ENCODE measurements at places on chromosomes 4 and X.

GRCh38 chr4:118850488-118851173, 14.7 kb upstream of the SEC24D start:
- DNase-seq = no peak

- no peak for DNase-seq
These were observed 9.5 kb downstream of the FRG2 start for GRCh38 chr4:190017357-190018200.

GRCh38 chrX:31796624-31797023, 724.8 kb upstream of the FTHL17 start:
- no peak for DNase-seq

GRCh38 chr4:159237975-159238374, 135.1 kb downstream of the RAPGEF2 start:
- no peak for DNase-seq

DNA sequence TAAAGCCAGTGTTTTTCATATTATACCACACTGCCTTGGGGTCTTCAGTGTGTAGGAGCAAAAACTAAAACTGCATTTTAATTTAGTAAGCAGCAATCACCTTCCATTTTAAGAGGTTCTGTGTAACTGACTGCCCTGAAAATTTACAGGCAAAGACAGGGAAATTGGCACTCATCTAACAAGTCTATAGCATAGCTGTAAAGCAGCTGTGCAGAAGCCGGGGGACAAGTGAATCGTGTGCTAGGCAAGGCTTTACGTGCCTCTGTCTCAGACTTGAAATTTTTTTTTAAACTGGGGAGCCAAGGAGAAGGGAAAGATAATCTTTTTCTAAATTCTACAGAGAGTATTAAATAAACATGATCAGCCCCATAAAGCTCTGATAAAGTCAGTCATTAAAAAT, 39.7 kb downstream of the TSPAN5 start:
- no peak for DNase-seq

DNA sequence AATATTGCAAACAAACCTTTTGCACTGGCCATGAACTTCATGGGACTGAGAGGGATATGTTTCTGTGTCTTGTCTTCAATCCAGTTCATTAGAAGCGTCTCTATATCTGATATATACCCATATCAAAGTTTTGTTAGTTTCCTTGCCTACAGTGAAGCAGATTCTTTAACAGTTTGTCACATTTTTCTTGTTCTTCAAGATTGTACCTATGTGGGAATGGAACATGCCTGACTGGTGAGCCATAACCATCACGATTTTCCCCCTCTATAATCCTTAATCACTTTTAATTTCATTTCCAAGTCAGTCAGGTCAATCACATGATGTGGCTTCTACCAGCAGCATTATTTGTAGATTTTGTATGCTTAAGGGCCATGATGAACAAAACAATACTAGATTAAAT, 197.1 kb upstream of the PDE5A start:
- no peak for DNase-seq

DNA sequence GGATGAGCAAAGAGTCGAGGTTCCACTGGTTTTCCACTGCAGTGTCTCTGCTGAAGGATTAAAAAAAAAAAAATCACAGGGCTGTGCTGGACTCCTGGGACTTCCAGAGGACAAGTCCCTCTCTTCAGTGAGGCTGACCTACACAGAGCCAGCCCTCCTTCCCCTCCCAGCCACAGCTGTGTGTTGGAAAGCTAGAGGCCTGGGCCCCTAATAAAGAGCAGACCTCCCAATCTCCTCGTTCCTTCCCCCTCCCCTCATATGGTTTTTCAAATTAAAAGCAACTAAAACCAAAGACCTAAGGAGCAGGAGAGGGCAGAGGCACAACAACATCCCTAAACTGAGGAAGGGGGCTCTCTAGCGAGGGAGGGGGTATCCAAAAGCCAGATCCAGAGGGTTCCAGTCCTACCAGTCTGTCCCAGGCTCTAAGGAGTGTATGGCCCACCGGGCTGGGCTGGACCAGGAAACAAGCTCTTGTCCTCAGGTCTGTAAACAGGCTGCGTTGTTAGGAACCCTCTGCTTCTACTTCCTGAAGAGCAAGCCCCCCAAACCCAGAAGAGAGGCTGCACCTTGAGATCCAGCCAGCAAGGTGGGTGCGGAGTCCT, 4.0 kb upstream of the PDGFRA start:
- DNase-seq = no peak

DNA sequence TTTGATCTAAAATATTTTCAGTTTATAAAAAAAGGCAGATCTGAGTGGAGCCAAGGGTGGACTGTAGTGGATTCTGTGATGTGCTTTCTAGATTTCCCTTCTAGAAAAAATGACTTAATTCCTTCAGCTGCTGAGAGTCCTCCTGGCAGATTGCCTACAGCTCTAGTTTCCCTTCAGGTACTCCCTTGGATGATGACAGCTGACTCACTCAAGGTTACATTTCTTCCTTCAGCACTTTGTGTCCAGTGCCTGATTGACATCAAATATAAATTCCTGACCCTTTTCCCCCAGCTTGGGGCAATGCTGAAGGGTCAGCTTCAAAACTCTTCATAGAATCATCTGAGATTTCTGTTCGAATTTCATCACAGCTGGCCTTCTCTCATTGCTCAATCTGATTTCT, 161.7 kb downstream of the EMCN start:
- no peak for DNase-seq

- no peak for DNase-seq
These were observed 1.6 kb upstream of the IDUA start for GRCh38 chr4:985123-985830.

Data from thoracic aorta (tissue), 2 donors.